ENCODE measurements at places on chromosomes 5 and 9.

- DNase-seq: no peak
Measured at GRCh38 chr5:133552925-133553525, 59.3 kb downstream of the FSTL4 start.

- no peak for DNase-seq
Measured at GRCh38 chr9:114893221-114894010, 37.0 kb downstream of the TNFSF8 start.

DNA sequence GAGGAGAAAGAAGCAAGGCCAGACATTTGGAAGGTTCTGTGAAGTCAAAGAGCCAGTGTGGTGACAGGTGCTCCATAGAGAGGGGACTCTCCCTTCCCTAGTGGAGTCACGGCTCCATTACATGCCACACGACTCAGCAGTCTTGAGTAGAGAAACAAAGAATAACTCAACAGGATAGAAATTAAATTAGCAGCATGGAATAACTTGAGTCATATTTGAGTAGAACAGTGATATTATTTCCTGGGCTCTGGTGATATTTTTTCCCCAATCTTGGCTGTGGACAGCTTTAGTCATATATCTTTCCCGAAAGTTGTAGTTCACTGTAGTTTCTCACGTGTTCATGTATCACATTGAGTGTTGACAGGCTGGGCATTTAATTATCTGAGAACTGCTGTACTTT, 149.7 kb upstream of the EFNA5 start:
- DNase-seq: no peak

DNA sequence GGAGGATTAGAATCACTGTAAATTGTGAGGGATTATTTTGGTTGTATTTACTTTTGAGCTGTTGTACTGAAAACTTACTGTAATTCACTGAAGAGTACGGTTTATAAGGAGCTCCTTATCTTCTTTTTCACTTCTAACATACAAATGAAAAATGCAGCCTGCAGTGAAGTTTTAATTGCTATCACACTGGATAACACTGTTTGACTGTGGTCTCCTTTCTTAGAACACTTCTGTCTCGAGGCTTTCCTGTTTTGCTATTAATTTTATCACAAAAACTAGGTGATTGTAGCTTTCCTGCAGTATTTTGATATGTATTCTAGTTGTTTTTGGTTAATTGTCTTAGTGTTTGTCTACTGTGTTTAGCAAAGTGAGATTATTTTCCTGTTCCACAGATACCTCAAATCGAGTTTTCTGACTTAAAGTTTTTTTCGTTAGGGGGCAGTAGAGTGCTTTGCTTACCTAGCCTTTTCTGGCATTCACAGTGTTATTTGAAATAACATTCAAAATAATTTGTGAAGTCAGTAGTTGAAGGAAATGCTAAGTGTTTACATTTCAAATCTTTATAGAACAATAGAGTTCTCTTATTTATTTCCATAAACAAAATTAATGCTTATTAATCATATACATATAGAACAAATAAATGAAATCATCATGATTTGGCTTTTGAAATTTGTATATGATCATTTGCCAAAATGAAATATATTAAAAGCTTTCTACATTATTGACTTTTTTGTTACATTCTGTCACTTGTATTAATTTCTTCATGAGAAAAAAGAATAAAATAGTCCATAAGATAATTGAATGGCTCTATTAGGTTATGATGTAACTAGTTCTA, 52.9 kb downstream of the COMMD10 start:
- no peak for DNase-seq

GRCh38 chr5:55600497-55601203, 65.9 kb upstream of the PLPP1 start:
- no peak for DNase-seq

DNA sequence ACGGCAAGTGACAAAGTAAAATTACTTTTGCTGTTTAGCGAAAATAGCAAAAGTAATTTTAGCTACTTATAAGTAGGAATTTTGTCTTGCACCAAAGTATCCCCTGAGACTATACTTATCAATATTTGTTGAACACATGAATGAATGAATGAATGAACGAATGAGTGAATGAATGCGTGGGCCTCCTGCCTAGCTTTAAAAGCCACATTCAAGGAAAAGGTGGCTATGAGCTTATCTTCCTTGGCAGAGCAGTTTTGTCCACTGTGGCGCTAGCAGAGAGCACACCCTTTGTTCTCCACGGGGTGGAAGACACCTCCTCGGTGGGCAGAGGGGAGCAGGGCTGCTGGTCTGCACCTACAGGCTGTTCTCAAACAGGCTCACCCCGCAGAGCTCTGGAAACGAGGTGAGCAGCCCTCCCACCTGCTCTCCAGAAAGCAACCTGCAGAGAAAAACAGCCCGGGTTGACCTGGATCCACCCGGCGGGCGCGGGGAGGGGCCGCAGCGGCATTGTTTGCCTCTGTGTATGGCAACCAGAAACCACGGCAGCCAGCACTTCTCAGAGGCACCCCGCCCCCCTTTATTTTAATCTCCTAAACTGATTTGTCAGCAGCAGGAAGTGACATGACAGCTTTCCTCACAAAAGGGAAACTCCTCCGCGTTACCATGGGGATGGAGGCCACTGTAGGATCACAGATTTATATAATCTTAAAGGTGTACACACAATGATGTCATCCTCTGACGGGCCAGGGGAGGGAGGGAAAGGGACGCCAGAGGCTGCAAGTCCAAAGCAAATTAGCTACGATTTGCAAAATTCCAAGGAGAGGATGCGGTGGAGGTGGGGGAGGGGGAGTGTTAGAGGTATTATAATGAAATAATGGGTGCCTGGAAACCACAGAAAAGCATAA, 5.9 kb downstream of the DUSP1 start:
- peak; percentile 85 for DNase-seq

DNA sequence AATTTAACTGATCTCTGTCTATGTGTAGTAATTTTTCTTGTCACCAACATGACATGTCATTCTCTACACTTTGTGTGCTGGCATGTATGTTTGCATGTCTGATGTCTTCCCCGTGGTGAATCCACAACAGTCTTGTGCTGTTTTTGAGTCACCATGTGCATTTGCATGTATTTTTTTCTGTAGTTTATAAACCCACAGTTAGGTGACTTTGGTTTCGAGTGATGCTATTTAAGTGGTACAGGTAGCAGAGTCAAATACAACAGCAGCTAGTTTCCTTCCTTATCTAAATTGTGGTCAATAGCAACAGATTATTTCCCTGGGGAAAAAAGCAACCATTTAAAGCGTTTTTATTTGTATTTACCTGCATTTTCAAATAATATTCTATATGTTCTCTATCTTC, 89.9 kb upstream of the FSD1L start:
- DNase-seq: no peak

DNA sequence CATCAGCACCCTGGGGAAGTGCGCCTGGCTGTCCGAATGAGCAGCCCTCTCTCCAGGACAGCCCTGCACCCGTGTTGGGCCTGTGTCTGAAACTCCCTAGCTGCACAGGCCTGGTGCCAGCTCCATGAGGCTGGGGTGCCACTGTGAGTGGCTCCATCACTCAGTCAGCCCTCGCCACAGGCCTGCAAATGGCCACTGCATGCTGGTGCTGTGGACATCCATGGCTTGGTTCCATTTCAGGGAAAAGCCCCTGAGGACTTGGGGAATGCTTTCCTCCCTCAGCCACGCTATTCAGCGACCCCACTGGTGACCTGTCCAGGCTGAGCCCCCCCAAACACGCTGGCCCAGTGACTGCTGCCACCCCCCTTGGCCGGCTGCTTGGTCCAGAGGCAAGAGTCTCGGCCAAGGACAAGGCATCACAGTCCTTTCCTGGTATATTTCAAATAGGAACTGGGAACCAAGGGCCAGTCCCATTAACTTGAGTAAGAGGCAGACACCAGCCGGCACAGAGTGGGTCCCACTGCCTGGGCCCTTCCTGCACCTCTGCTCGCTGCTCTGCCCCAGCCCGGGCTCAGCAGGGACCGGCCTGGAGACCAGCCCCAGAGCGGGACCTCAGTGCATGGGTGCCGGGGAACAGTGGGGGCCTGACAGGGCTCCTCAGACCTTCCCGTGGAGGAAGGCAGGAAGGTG, 181.3 kb downstream of the AUH start:
- DNase-seq: no peak

- DNase-seq: no peak
Measured at GRCh38 chr9:123401879-123402513, 46.0 kb downstream of the CRB2 start.

DNA sequence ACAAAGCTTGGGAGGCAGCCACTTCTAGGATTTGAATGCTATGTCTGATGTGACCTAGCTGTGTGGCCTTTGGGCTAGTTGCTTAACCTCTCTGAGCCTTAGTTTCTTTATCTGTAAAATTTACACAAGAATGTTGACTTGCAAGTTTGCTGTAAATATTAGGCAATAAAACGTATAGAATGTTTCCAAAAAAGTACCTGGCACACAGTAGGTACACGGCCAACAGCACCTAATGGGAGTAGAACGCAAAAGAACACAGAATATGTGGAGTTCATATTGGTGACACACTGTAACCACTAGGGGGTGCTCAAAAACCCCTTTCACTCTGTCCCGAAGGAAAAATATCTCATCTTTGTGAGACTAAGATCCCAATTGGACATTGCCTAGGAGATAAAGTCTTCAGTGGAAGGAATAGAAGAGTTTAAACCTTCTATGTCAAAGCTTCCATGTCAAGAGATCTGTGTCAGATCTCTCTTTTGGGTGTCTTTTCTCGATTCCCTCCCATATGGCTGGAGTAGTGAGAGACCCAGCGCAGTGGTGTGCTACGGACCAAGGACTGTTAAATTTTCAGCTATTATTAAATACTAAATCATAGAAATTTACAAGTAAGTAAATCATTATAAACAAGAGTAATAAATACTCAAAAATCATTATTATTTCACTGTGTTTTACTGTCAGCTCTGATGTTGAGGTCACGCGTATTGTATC, 145.4 kb upstream of the RAD23B start:
- DNase-seq: no peak

- DNase-seq: no peak
Measured at GRCh38 chr9:127168756-127169574, 46.5 kb upstream of the ANGPTL2 start.

DNA sequence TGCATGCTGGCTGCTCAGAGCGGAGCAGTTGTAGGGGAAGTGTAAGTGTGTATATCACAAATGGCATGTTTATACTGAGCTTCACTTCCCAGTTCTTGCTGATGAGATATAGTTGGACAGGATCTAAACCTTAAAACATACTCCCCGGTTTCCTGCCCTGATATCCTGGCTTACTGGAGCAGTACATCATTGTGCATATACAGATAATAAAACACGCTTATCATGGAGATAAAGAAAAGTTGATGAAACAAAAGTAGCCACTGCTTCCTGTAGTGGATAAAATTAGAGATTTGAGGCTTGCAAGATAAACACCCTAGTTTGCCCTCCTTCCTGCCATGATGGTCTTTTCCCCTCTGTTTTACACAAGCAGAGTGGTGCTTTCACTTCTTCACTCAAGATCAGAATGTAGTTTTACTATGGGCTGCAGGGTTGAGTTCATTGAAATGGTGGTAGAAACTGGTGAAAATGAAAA, 15.0 kb downstream of the NPR3 start:
- DNase-seq: no peak

GRCh38 chr9:96117398-96118080, 184.4 kb downstream of the HSD17B3 start:
- no peak for DNase-seq

DNA sequence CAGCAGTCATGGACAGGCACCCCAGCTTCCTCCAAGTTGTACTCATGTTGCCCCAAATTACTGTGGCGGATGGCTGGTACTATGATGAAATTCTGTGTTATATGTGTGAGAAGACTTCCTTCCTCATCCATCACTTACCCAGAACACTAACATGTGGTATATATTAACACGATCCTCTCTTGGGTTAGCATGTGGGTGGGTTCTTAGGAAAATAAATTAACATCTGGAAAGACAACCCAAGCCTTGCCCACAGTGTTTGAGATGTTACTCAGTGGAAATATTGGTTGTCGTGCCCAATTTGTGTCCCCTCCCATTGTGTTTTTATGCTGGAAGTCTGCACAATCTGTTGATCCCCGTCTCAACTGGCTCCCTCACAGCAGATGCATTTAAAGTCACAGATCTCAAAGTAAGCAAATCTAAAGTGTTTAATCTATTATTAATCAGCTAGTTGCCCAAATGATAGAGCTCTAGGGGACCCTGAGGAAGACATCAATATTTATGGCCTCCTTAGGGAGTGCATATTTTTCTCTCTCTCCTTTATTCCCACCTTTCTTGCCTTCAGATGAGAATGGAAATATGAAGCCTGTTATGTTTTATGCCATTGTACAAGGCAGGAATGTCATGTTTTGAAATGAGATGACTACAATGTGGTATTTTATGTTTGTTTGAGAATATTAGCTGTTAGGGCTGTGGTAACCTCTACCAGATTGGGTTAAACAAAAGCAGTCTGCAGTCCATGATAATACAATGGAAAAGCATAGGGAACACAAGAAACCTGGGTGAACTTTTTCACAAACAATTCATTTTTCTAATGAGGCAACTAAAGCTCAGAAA, 93.9 kb downstream of the GRIA1 start:
- DNase-seq: no peak

DNA sequence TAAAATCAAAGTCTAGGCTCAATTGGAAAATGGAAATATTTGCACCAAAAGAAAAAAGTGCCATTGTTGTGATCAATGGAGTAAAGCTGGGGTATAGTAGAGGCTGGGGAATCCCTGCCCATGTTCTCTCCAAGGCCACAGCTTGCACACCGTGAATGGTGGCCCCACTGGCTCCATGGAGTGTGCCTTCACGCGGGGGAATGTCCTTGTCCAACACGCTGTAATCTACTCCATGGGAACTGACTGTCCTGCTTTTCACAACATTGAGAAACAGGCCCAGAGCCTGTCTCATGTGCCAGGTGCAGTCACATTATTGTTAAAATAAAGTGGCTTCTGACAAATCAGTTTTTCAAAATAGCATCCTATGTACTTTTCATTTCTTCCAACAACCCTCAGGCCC, 33.1 kb upstream of the ITGA2 start:
- DNase-seq: no peak

GRCh38 chr9:114694146-114694545, 12.2 kb upstream of the TEX48 start:
- DNase-seq: no peak

- no peak for DNase-seq
Measured at GRCh38 chr5:166401391-166401790, 1890.1 kb upstream of the WWC1 start.

- no peak for DNase-seq
Measured at GRCh38 chr5:43036409-43036808, 3.7 kb downstream of the ANXA2R start.

GRCh38 chr9:127918183-127919107, 1.6 kb upstream of the ST6GALNAC4 start:
- DNase-seq: no peak

- DNase-seq: no peak
Measured at GRCh38 chr9:33272061-33272460, 7.2 kb downstream of the CHMP5 start.

GRCh38 chr9:31304576-31304975, 1079.9 kb upstream of the ACO1 start:
- no peak for DNase-seq

DNA sequence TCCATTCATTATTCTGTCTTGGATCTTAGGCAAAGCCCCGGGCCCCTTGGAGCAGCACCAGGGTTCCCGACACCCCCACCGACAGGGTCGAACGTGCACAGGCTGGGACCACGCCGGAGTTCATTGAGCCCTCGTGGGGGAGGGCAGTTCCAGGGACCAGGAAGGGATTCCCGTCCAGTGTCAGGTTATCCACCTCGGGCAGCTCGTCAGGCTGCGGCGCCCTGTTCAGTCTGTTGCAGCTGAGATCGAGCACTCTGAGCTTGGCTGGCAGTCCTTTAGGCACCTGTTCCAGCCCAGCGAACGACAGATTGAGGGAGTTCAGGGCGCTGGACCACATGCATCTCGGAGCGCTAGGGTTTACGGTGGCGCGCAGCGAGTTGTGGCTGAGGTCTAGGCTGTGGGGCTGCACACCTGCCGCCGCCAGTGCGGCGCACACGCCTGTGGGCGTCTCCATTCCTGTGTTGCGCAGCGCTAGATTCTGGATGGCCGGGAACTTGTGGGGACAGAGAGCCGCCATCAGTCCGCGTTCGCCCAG, 1.1 kb downstream of the CD14 start:
- DNase-seq: peak; percentile 3

Data from NCI-H2107 (cell line).